ENCODE measurements at places on chromosomes 1 and 21. TPM values are rescaled to one million over a fixed set of nuclear protein-coding genes. Genes with fewer than 3 reads are reported as not detected.

- no peak for DNase-seq
- no peaks in the 10 kb centered on the region for H3K27me3 ChIP-seq
- no peaks in the 10 kb centered on the region for H3K36me3 ChIP-seq
- H3K4me3 ChIP-seq = no peak overlapping the region
- H3K27ac ChIP-seq = no peak overlapping the region
- H3K4me1 ChIP-seq = peaks cover 13% of the 10 kb centered on the region
These were observed 144.2 kb downstream of the HIVEP3 start for GRCh38 chr1:41774471-41774990.

- no peaks in the 10 kb centered on the region for H3K36me3 ChIP-seq
- H3K27ac ChIP-seq = no peak overlapping the region
- no peak overlapping the region for H3K4me3 ChIP-seq
- no peak for DNase-seq
- H3K4me1 ChIP-seq = no peaks in the 10 kb centered on the region
These were observed 103.9 kb upstream of the SLC2A1 start for GRCh38 chr1:43062527-43063095.

DNA sequence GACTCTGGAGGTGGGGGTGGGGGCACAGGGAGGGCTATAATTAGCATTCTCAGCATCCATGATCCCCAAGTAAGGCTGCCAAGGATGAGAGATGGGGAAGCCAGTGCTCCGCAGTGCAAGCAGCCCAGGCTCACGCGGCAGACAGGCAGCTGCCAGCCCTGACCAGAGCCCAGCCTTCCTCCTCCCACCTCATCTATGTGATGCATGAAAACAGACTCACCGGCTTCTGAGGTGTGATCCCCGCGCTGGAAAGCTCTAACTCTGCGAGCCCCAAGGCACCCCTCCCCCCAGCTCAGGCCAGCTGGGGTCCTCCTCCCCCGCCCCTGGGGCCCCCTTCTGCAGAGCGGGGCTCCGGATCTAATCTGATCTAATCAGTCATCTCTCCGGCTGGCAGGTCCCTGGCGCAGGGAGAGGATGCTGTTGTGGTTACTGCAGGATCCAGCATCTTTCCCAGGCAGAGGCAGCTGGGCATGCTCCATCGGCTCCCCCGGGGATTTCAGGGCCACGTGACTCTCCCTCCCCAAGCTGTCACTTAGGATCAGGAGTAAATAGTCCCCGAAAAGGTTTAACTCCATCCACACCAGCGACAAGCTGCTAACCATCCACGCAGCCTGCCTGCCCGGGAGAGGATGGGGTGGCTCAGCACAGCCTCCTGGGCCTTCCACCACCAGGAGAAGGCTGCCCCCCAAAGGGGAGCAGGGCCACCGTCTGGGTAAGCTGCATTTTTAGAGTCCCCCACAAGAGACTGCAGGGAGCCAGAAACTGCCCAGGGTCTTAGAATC, at the start of gene PLEKHA6:
TSS of gene PLEKHA6 (minus strand) at position 456 of the 782 bp plus-strand sequence. CDS start 86,202 bp downstream, outside the sequence.
- no peaks in the 10 kb centered on the region for H3K36me3 ChIP-seq
- H3K27ac ChIP-seq = no peak within 1 kb of the TSS
- peaks cover 52% of the 10 kb centered on the region for H3K4me1 ChIP-seq
- no peaks in the 10 kb centered on the region for H3K27me3 ChIP-seq
- DNase-seq = peak; percentile 50
- peak within 1 kb of the TSS; percentile 27 for H3K4me3 ChIP-seq

GRCh38 chr1:93816970-93817678, 61.9 kb downstream of the DNTTIP2 start:
- H3K4me1 ChIP-seq = peaks cover 14% of the 10 kb centered on the region
- no peaks in the 10 kb centered on the region for H3K36me3 ChIP-seq
- H3K4me3 ChIP-seq = no peak overlapping the region
- DNase-seq = no peak
- H3K27me3 ChIP-seq = no peaks in the 10 kb centered on the region

- no peaks in the 10 kb centered on the region for H3K27me3 ChIP-seq
- no peaks in the 10 kb centered on the region for H3K4me1 ChIP-seq
- no peak for DNase-seq
- H3K36me3 ChIP-seq = no peaks in the 10 kb centered on the region
- H3K4me3 ChIP-seq = no peak overlapping the region
These were observed 344.1 kb downstream of the DISC1 start for GRCh38 chr1:231970684-231971083.

- DNase-seq = no peak
- no peak overlapping the region for H3K27ac ChIP-seq
- H3K4me1 ChIP-seq = no peaks in the 10 kb centered on the region
- no peak overlapping the region for H3K4me3 ChIP-seq
- no peaks in the 10 kb centered on the region for H3K36me3 ChIP-seq
These were observed 38.5 kb upstream of the PGBD5 start for GRCh38 chr1:230464671-230465070.

DNA sequence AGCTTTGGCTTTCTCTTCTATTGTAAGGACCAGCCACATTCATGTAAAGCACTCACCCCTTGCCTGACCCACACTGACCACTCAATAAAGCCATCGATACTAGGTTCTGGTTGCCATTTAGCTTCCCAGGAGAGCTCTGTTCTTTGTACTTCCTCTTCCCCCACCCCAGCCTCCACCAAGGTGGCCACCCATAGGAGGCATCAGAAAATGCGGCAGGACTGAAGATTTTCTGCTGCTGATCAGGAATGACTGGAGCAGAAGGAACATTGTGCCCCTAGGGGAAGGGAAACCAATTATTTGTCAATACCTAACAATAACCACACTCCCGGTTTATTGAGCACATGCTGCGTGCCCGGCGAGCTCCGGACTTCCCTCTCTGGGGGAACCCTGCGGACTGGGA, 5.2 kb upstream of the SMIM12 start:
- H3K4me1 ChIP-seq = peaks cover 16% of the 10 kb centered on the region
- H3K27ac ChIP-seq = no peak overlapping the region
- no peaks in the 10 kb centered on the region for H3K36me3 ChIP-seq
- no peak for DNase-seq
- H3K4me3 ChIP-seq = no peak overlapping the region

GRCh38 chr1:8230292-8230621, 87.7 kb upstream of the SLC45A1 start:
- H3K27ac ChIP-seq = no peak overlapping the region
- no peak for DNase-seq
- no peaks in the 10 kb centered on the region for H3K36me3 ChIP-seq
- no peak overlapping the region for H3K4me3 ChIP-seq
- H3K4me1 ChIP-seq = peaks cover under 1% of the 10 kb centered on the region

GRCh38 chr21:42818328-42818749, 61.0 kb downstream of the WDR4 start:
- peak; percentile 48 for DNase-seq
- H3K4me3 ChIP-seq = no peak overlapping the region
- H3K27me3 ChIP-seq = no peaks in the 10 kb centered on the region
- H3K4me1 ChIP-seq = no peaks in the 10 kb centered on the region

GRCh38 chr1:54377040-54377691, 29.0 kb downstream of the SSBP3 start:
- peak; percentile 40 for DNase-seq
- no peaks in the 10 kb centered on the region for H3K36me3 ChIP-seq
- no peak overlapping the region for H3K4me3 ChIP-seq
- no peaks in the 10 kb centered on the region for H3K27me3 ChIP-seq

- peak overlapping the region; percentile 71 for H3K4me3 ChIP-seq
- H3K27ac ChIP-seq = peak overlapping the region; percentile 98
- no peaks in the 10 kb centered on the region for H3K27me3 ChIP-seq
- H3K36me3 ChIP-seq = peaks cover under 1% of the 10 kb centered on the region
These were observed 568 bp downstream of the TRIM45 start for GRCh38 chr1:117120774-117121588.

DNA sequence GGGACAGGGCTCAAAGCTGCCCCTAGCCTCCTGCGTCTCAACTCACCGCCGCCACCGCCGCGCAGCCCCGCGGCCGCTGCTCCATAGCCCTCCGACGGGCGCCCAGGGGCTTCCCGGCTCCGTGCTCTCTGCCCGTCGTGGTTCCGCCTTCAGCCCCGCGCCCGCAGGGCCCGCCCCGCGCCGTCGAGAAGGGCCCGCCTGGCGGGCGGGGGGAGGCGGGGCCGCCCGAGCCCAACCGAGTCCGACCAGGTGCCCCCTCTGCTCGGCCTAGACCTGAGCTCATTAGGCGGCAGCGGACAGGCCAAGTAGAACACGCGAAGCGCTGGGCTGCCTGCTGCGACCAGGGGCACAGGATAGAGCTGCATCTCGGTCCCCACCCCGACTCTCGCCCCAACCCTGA, at the start of gene TNFRSF25:
TSS of gene TNFRSF25 (minus strand) at position 151 of the 400 bp plus-strand sequence. CDS start at position 85, 66 bp downstream.
- DNase-seq = no peak
- no peaks in the 10 kb centered on the region for H3K27me3 ChIP-seq
- H3K36me3 ChIP-seq = no peaks in the 10 kb centered on the region
- no peaks in the 10 kb centered on the region for H3K4me1 ChIP-seq
- H3K27ac ChIP-seq = no peak within 1 kb of the TSS

DNA sequence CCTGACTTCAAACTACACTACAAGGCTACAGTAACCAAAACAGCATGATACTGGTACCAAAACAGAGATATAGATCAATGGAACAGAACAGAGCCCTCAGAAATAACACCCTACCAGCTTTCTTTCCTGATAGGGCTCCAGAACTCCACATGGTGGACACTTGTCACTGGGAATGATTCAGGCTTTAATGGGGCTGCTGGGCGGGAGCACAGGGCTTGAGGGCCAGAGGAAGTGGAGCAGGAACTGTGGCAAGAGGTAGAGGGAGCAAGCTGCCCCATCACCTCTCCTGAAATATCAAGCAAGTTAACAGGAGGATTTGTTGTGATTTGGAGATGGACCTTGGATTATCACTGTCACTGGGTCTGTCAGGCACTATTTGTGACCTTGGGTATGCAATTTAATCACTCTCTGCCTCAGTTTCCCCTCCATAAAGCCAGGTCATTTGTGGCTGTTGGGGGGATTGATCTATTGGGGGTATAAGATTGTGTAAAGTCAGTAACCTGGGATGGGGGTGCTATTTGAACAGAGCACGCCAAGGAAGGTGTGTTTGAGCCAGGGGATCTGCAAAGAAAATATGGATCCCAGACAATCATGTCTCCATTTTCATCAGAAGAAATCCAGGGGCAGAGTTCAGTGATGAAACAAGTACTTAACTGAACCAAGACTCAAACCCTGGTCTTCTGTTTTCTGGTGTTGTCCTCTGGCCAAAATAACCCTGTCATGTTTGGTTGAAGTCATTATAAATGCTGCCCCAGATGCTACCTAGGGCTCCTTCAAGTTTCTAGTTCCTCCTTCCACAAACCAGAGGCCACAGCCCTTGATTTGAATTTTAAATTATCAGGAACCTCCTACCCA, 25.2 kb downstream of the ETS2 start:
- peaks cover 10% of the 10 kb centered on the region for H3K4me1 ChIP-seq
- H3K36me3 ChIP-seq = no peaks in the 10 kb centered on the region
- no peak overlapping the region for H3K4me3 ChIP-seq
- DNase-seq = no peak
- H3K27ac ChIP-seq = no peak overlapping the region

- H3K36me3 ChIP-seq = no peaks in the 10 kb centered on the region
- H3K27me3 ChIP-seq = peaks cover 7% of the 10 kb centered on the region
- H3K4me3 ChIP-seq = no peak overlapping the region
- DNase-seq = no peak
These were observed 17.2 kb upstream of the SLC19A1 start for GRCh38 chr21:45559216-45560105.

GRCh38 chr1:47781171-47781959, 215.8 kb downstream of the TRABD2B start:
- DNase-seq = no peak
- no peaks in the 10 kb centered on the region for H3K36me3 ChIP-seq
- H3K4me1 ChIP-seq = peaks cover 21% of the 10 kb centered on the region
- no peak overlapping the region for H3K4me3 ChIP-seq

GRCh38 chr1:92563457-92564216, 76.9 kb upstream of the GFI1 start:
- H3K27ac ChIP-seq = no peak overlapping the region
- DNase-seq = no peak
- peaks cover 9% of the 10 kb centered on the region for H3K4me1 ChIP-seq
- H3K4me3 ChIP-seq = no peak overlapping the region
- H3K36me3 ChIP-seq = no peaks in the 10 kb centered on the region

DNA sequence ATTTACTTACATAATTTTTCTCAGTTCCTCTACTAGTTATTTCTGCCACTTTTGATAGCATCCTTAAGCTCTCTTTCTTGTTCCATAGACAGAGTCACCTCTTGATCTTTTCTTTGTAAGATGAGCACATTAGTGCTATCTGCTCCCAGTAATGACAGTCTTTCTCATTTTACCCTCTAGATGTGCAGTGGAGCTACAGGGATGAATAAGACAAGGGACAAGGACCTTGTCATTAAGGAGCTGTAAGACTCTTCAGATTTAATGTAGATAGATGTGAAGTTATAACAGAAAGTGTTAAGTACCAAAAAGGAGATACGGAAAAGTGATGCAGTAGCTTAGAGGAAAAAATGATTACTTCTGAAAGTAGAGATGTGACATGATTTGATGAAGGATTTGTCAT, 20.4 kb downstream of the SCP2 start:
- H3K27ac ChIP-seq = no peak overlapping the region
- no peaks in the 10 kb centered on the region for H3K36me3 ChIP-seq
- DNase-seq = no peak
- H3K27me3 ChIP-seq = no peaks in the 10 kb centered on the region
- H3K4me3 ChIP-seq = no peak overlapping the region
- H3K4me1 ChIP-seq = no peaks in the 10 kb centered on the region

DNA sequence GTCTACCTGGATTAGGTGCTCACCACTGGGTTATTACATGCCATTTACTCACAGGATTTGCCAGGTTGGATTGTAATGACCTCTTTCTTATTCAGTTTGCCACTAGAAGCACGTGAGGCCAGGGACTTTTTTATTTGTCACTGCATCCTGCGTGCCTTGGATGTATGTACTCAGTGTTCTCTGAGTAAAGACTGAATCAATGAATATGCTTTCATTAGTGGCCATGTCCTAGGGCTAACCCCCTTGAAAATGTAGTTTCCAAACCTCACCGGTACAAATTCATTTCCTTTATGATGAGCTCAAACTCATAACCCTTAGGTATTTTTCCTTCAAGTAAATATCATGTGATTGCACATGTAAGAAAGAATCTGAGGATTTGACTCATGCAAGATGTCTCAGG, 1.3 kb upstream of the ZP4 start:
- DNase-seq = no peak
- H3K4me1 ChIP-seq = no peaks in the 10 kb centered on the region
- H3K4me3 ChIP-seq = no peak overlapping the region
- H3K27me3 ChIP-seq = no peaks in the 10 kb centered on the region
- no peaks in the 10 kb centered on the region for H3K36me3 ChIP-seq

DNA sequence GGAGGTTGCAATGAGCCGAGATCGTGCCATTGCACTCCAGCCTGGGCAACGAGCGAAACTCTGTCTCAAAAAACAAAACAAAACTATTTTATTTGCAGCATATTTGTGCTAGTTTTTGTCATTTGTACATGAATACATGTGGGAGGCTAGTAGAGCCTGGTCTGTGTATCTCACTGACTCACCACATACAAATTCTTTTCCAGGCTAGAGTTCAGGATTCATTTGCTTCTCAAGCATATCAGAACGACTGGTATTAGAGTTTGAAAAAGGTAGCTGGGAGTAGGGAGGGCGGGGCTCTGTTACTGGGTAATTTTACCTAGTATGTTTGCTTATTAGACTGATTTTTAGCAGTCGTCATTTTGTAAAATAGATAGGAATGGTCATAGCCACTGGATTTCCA, 4.5 kb upstream of the TOR3A start:
- H3K4me1 ChIP-seq = no peaks in the 10 kb centered on the region
- no peaks in the 10 kb centered on the region for H3K27me3 ChIP-seq
- peaks cover 15% of the 10 kb centered on the region for H3K36me3 ChIP-seq
- H3K27ac ChIP-seq = no peak overlapping the region
- DNase-seq = no peak
- H3K4me3 ChIP-seq = no peak overlapping the region

GNG4 gene
- total RNA-seq = not detected

PIK3R3 gene
- 33.8 TPM for total RNA-seq

MROH9 gene
- not detected for total RNA-seq

FBLIM1 gene
- 88.7 TPM for total RNA-seq

CA6 gene
- total RNA-seq = not detected

GRHL3 gene
- not detected for total RNA-seq
